ENCODE measurements at places on chromosomes 16 and 17.

DNA sequence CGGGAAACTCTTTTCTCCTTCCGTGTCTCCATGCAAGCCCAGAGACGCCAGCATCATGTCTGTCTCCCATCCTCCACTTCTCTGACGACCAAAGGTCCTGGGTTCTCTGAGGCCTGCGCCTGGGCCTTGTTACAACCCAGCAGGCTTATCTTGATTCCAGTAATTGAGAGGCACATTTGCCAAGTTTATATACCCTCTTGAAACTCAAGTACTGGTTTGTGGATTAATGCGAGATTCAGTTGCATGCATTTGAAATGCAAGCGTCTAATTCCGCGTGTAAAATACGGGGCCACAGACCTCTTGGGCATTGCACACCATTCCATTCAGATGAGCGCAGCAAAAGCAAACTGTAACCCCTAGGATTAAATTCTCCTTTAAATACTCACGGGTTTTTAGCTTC, 28.7 kb upstream of the CRISPLD2 start:
- no peak for DNase-seq

- DNase-seq: peak; percentile 96
These were observed 296.2 kb downstream of the SEC14L1 start for GRCh38 chr17:77437017-77437416.

DNA sequence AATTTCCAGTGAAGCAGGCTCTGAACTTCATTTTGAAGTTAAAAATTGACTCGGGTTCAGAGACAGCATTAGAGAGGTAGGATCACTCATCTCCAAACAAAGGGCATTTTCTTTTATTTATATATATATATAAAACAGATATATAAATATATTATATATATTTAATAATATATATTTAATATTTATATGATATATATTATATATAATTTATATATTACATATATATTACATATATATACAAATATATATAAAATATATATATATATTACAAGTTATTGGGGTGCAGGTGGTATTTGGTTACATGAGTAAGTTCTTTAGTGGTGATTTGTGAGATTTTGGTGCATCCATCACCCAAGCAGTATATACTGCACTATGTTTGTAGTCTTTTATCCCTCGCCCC, 320.8 kb downstream of the MAP2K6 start:
- no peak for DNase-seq

DNA sequence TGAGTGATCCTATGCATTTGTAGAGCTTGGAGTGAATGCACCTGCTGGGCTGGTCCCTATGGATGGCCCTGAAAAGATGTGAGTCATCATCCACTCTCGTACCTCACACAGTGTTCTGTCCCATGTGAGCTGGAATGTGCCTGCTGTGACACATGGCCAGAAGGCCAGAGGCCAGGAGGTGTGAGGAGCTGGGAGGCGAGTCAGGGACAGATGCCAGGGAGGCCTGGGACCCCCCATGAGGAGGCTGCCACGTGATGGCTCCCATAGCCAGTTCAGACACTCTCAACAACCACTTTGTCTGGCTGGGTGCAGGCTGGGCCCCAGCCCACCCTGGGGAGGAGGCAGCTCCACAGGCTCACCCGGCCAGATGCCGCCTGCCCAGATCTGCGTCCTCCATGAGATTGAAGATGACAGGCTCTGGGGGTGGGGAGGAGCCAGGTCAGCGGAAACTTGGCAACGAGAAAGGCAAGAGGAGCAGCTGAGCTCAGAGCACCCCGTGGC, 168.8 kb downstream of the C16orf78 start:
- no peak for DNase-seq

GRCh38 chr16:83136419-83136818, 509.6 kb downstream of the CDH13 start:
- no peak for DNase-seq

- peak; percentile 49 for DNase-seq
These were observed 104.3 kb downstream of the STXBP4 start for GRCh38 chr17:55072898-55073297.

DNA sequence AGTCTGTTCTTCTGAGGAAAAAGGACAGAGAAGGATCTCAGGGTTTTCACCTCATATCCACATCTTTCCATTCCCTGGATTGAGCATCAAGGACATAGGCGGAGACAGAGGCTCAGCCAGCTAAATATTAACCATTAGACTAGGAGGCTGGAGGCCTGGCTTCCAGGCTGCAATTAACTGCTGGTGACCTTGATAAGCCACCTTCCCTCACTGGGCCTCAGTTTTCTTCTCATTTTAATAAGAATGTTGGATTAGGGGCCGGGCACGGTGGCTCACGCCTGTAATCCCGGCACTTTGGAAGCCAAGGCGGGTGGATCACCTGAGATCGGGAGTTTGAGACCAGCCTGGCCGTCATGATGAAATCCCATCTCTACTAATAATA, 25.6 kb upstream of the CNOT1 start:
- DNase-seq: no peak

DNA sequence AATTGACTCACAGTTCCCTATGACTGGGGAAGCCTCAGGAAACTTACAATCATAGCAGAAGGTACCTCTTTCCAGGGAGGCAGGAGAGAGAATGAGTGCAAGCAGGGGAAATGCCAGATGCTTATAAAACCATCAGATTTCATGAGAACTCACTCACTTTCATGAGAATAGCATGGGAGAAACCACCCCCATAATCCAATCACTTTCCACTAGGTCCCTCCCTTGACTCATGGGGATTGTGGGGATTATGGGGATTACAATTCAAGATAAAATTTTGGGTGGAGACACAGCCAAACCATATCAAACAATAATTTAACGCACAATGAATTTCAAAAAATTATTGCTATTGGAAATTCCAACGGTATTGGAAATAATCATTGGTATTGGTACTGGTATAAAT, 15.1 kb downstream of the ABCA9 start:
- no peak for DNase-seq

- no peak for DNase-seq
These were observed 592.5 kb upstream of the CA10 start for GRCh38 chr17:52751051-52751450.

GRCh38 chr17:33229499-33229898, 63.6 kb downstream of the ASIC2 start:
- no peak for DNase-seq

GRCh38 chr17:73045724-73046123, 46.8 kb downstream of the SLC39A11 start:
- DNase-seq: no peak

GRCh38 chr16:88727871-88728270, 21.6 kb downstream of the CTU2 start:
- DNase-seq: no peak

GRCh38 chr16:87851141-87851587, 18.1 kb downstream of the SLC7A5 start:
- no peak for DNase-seq

GRCh38 chr16:10972108-10972818, 27.9 kb downstream of the CLEC16A start:
- no peak for DNase-seq

DNA sequence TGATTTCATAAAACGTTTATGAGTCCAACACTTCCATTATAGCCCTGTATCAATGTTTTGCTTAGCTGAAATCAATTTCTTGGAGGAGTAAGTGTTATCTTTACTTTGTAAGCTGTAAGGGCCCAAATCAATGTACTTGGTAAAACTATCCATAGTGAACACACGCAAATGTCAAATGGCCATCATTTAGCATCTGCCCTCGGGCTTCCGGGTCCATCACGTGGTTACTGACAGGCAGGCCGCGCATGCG, 687 bp upstream of the NARF start:
- DNase-seq: no peak

DNA sequence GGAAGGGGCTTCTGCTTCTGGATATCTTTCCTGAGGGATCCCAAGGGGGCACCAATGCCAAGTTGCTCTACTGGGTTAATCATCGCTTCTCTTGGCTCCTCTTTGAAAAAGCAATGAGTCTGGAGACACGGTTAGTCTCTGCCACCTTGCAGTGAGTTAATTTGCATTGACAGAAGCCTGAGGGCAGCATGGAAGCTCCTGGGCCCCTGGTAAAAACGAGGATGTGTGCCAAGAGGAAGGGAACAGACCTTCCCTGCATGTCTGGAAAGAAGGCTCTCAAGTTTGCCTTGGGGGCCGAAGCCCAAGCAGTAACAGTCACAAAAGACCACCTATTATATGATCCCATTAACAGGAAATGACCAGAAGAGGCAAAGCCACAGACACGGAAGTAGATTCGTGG, 86.7 kb downstream of the IRX5 start:
- peak; percentile 30 for DNase-seq

DNA sequence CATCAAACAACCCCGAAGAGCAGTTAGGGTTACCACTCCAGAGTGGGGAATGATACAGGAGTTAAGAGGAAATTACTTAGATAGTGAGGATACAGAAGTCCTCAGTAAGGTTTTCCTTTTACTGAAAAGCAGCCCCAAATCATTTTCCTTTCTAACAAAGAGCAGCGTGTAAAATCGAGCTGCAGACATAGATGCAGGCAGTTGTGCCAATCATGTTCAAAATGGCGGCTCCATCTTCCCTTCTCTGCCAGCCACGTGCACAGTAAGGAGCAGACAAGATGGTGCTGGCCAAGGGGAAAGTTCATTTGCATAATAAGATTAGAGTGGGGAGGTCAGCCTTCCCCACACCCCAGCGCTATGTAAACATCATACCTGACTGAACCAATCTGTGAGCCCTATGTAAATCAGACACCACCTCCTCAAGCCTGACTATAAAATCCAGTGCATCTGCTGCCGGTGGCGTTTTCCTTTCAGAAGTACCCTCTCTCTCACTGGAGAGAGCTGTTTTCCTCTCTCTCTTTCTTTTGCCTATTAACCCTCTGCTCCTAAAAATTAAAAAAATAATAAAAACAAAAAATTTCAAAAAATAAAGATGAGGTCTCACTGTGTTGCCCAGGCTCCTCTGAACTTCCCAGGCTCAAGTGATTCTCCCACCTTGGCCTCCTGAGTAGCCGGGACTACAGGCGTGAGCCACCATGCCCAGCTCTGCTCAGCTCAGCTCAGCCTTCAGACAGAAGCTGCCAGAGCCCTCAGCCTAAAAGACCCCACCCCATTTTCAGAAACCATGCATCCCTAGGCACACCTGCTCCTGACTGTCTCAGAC, 2.6 kb upstream of the SRL start:
- DNase-seq: no peak

- DNase-seq: no peak
These were observed 88.0 kb downstream of the CACNG1 start for GRCh38 chr17:67132366-67132765.

DNA sequence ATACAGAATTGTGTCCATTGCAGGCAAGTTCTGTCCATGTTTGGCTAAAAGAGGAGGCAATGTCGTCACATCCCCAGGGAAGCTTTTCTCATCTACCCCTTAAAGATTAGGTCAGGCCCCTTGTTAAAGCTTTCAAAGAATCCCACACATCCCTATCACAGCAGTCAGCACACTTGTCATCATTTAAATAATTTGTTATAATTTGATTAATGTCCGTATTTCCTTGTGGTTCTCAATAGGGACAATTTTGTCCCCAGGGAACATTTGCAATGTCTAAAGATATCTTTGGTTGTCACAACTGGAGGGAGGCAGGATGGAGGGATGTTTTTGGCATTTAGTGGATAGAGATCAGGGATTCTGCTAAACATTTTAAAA, 28.1 kb upstream of the NFAT5 start:
- DNase-seq: no peak

- no peak for DNase-seq
These were observed 4.1 kb downstream of the INPP5K start for GRCh38 chr17:1512351-1512750.

DNA sequence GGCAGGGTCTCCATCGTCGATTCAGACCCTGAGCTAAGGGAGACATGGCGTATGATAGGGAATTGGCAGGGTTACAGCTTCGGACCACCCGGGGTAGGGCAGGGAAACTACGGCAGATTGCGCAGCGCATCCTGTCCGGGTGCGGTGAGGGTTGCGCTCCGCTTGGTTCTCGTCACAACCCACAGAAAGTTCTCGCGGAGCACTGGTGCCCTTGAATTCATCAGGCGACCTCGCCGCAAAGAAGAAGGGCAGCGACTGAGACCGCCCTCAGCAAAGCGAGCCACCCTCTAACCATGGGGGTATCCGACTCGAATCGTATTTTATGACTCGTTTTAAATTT, 1.2 kb downstream of the HS3ST3B1 start:
- DNase-seq: peak; percentile 69

- DNase-seq: peak; percentile 59
These were observed 23.2 kb downstream of the MAP3K14 start for GRCh38 chr17:45293413-45294211.

DNA sequence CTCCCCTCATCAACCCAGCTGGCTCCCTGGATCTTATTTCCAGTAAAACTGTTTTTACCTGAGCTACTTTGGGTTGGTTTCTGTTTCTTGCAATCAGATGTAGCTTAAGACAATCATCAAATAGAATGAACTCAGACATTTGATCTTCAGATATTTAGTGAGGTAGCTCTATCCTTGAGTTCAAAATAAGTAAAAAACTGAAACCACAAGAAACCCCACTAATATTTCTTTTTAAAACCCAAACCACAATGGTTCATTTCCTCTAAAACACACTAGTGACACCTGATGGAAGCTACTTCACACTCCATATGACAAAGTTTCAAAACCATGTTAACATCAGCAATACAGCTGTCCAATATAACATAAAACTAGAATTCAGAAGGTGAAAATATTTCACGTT, 37.8 kb downstream of the CACNG1 start:
- DNase-seq: peak; percentile 14

GRCh38 chr17:27519550-27519949, 63.3 kb downstream of the KSR1 start:
- no peak for DNase-seq

- DNase-seq: peak; percentile 70
These were observed 58.3 kb upstream of the ZC3H18 start for GRCh38 chr16:88511906-88512305.

- DNase-seq: no peak
These were observed 956.1 kb upstream of the GOT2 start for GRCh38 chr16:59690216-59690615.

DNA sequence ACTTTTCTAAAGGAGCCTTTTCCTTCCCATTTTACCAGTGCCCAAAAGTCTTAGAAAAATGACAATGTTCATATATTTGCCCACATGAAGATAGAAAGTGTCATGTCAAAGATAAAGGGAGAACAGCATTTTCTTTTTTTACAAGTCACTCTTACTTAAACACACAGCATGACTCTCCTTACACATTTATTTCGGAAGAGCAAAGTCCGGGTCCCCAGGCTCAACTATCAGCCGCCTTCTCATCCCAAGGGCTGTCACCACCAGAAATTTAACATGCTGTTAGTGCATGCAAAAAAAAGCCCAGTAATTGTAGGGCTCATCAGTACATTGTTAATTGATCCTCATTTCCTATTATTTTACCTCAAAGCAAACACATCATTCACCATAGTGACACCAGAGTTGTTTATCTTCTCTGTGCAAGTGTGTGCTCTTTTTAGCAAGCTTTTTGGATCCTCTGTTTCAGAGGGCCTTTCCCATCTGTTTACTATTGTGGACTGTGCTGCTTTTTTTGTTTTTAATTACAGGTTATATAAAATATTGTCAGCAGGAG, 560.3 kb downstream of the WWOX start:
- peak; percentile 16 for DNase-seq

GRCh38 chr16:84827131-84827574, 7.4 kb downstream of the CRISPLD2 start:
- DNase-seq: no peak

Measured in common myeloid progenitor, CD34-positive (primary cell).